ENCODE measurements at places on chromosomes 4 and X. TPM values are rescaled to one million over a fixed set of nuclear protein-coding genes. Genes with fewer than 3 reads are reported as not detected.

DNA sequence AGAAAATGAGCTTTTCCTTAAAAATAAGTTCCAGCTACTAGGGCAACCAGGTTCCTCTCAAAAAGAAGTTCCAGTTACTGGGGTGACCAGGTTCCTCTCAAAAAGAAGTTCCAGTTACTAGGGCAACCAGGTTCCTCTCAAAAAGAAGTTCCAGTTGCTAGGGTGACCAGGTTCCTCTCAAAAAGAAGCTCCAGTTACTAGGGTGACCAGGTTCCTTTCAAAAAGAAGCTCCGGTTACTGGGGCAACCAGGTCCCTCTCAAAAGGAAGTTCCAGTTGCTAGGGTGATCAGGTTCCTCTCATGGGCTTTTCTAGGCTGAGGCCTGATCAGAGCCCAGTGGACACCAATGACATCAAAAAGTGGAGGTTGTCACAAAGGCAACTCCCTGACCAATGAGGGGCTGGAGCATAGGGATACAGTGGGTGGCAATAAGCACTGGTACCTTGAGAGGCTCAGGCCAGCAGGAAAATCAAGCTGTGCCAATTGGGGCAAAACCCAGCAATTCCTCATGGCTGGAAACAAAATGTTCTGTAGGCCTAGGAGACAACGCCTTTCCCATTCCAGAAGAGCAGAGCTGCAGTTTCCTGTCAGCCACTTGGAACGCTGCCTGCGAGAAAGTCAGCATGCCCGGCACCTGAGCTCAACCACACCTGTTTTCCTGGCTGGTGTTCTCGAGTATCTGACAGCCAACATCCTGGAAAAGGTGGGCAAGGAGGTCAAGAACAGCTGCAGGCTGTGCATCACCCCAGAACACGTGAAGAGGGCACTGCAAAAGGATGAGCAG, 12.3 kb upstream of the SYTL5 start:
- peak; percentile 59 for ATAC-seq

GRCh38 chr4:165621983-165622382, 243.2 kb downstream of the CPE start:
- ATAC-seq, result no peak

The CT45A2 gene
- not detected for total RNA-seq

- no peak for ATAC-seq
Measured at GRCh38 chrX:125193921-125194320, 125.8 kb upstream of the TEX13C start.

The MAGEA11 gene
- not detected for total RNA-seq

DNA sequence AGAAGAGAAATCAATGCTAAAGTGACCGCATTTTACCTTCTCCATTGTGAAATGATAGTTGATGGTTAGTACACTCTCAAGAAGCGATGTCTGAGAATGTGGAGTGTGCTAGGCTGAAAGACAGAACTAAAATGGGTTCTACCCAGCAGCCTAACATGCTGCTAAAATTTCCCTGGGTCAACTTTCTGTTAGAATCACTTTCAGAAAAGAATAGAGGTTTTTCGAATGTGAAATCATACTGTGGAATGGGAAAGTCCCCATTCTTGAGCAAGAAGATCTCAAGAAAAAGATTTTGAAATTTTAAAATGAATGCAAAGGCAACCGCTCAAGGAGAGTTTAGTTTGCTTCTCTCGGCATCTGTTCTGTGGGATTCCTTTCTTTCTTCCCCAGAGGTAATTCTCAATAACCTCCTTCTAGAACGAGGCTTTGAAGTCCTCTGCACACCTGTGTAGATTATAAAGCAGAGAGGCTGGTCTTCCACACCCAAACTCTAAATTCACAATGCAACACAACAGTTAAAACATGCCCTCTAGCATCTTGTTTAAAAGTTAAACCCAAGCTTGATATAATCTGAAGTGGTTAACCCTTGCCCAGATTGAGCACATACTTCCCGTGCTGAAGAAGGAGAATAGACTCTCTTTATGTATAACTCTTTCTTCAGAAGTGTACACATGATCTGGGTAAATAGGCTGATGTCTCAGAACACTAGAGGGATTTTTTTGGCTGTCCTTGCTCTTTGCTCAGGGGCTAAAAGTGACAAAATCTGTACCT, 208.7 kb upstream of the KLF3 start:
- ATAC-seq, result peak; percentile 81

The IL9R gene
- total RNA-seq, result 4.3 TPM

The PLRG1 gene
- total RNA-seq, result 125 TPM

- ATAC-seq, result no peak
Measured at GRCh38 chrX:39900777-39901170, 197.0 kb downstream of the BCOR start.

The GPC3 gene
- 0.15 TPM for total RNA-seq

DNA sequence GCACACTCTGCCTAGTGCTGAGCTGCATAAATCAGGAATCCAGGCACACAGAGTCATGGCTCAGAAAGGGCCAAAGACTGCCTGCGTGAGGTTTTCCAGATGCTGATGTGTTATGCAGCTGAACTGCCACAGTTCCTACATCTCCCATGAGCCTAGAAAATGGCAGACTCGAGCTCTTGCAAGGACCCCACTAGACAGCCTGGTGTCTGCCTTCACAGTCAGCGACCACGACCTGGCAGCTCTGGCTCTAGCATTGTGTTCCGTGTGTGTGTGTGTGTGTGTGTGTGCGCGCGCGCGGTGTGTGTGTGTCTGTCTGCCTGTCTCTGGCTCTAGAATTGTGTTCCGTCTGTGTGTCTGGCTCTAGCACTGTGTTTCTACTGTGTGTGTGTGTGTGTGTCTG, 203.6 kb upstream of the AGTR2 start:
- ATAC-seq, result no peak

DNA sequence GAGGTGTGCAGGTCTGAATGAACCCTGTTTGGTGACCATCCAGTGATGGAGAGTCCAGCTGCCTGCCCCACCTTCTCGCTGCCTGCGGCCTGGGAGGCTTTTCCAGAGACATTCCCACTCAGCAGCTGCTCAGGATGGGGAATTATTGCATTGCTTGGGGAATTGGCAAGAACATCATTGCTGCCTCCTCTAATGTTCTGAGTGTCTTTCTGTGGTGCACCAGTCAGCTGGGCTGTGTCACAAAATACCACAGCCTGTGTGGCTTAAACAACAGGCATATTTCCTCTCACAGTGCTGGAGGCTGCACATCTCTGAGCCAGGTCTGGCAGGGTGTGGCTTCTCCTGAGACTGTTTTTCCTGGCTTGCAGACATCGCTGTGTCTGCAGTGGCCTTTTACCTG, 86.8 kb upstream of the AFAP1 start:
- ATAC-seq, result peak; percentile 38

DNA sequence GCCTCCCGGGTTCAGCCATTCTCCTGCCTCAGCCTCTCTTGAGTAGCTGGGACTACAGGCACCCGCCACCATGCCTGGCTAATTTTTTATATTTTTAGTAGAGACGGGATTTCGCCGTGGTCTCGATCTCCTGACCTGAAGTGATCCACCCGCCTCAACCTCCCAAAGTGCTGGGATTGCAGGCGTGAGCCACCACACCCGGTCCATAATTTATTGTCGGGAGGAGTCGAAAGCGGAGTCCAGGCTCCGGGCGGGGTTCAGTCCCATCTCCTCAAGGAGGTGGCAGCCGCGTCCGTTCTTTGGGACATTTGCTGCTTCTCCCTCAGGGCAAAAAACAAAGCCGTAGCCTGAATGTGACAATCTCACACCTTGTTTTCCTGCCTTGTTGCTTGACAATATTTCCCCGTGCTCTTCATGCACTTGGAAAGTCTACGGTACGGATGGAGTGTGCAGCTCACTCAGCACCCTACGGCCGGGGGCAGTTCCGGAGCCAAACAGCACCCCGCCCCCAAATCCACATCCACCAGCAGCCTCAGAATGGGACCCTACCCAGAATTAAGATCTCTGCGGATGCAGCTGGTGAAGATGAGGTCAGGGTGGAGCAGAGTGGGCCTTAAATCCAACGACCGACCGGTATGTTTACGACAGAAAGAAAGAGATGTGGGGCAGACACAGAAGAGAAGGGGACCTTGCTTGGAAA, 9.6 kb downstream of the GTPBP6 start:
- no peak for ATAC-seq

DNA sequence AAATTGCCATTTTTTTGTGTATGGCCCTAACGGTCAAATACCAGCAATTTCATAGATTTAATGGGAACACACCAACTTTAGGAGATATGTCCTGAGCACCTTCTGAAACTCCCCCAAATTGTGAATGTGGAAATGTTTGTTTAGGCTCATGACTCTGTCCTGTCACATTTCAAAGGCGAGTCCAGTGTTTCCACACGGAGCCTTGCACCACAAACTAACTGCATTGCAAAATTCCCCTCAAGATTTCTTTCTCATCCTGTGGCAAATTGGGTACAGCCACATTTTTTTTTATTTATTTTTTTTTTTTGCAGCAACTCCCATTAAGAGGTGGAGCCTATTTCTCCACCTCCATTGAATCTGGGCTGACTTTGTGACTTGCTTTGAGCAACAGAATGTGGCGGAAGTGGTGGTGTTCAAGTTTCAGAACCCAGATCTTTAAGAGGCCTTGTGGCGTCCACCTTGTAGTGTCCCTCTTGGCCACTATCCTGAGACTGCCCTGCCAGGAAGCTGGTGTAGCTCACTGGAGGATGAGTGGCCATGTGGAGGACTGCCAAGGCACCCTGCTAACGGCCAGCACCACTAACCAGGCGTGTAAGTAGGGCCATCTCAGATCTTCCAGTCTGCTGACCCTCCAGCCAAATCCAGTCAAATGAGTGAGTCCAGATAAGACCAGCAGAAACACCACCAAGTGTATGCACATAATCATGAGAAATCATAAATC, 172.4 kb upstream of the SCML1 start:
- ATAC-seq, result no peak

The TBC1D9 gene
- 0.05 TPM for total RNA-seq

The CLDN34 gene
- not detected for total RNA-seq

The HMX1 gene
- not detected for total RNA-seq

GRCh38 chr4:22460266-22460665, 55.6 kb downstream of the ADGRA3 start:
- no peak for ATAC-seq

DNA sequence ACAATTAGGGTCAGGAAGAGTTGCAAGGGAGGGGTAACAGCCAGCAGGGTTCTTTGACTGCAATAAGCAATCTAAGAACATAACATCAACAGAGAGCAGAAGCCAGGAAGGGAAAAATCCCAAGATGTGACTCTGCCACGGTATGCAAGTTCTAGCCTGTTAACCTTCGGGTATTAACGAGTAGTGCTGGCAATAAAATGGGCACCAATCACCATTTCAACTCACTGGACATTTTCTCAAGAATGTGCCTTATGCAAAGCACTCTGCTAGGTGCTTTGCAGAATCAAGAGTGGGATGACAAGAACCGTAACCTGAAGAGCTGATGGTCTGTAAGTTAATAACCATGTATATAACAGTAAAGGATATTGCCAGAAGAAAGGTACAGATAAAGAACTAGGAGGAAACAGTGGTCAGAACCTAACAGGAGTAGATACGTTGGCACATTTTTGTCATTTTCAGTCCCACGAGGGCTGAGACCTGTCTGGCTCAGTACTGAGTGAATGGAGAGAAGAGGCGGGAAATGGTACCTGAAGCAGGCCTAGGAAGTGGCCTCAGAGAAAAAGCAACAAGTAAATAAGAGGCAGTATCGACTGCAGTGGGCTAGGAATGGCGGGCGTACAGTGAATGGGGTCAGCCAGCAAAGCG, 2.7 kb downstream of the ELOVL6 start:
- peak; percentile 3 for ATAC-seq

GRCh38 chrX:24081661-24082154, 27.0 kb downstream of the EIF2S3 start:
- peak; percentile 36 for ATAC-seq

DNA sequence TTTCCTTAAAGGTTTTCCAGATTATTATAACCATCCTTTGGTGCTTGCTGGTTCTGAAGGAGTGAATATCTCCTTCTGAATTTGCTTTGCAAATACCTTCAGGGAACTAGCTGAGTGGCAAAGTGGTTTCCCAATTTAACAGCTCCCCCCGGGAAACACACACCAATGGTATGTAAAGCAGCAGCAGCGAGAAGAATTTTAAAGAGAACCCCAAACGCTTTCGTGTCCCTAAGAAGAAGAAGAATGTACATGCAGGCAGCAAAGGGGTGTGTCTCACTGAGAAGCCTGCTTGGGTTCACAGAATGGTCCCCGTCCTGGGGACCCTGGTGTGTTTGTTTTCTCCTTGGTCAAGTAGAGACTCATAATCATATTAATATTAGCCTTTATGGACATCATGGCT, 4.2 kb upstream of the AKAP17A start:
- ATAC-seq, result no peak

The AVPR2 gene
- total RNA-seq, result not detected

DNA sequence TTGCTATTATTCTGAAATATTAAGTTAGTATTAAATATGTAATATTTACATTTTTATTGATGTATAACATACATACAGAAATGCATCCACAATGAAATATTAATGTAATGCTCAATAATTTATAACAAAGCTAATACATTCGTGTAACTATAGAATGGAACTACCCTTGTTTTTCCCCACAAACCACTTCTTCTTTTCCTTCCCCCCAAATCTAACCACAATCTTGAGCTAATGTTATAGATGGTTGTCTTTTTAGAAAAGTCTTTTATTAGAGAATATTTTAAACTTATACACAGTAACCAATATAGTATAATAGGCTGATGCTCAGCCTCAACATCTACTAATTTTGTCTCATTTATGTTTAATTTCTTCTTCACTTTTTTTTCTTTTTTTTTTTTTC, 4.5 kb upstream of the ZNF732 start:
- no peak for ATAC-seq

DNA sequence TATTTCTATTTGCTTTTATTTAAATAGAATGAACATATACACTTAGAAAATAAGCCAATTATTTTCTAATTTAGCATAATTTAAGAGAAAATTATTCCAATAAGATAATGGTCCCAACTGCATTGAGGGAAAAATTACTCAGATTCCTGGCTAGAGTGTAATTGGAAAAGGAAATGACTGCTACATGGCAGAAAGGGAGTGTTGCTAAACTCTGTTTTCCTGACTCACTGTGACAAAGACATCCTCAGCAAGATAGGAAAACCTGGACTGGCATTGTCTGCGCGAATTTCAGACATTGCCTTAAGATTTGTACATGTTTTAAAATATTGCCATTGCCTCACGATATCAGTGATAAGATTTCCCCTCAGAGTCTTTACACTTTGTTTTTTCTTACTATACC, 8.2 kb downstream of the TNIP3 start:
- ATAC-seq, result no peak

The CYBB gene
- 0.24 TPM for total RNA-seq

- ATAC-seq, result no peak
Measured at GRCh38 chrX:32153585-32153984, 1057.8 kb downstream of the DMD start.

The C4orf50 gene
- 0.34 TPM for total RNA-seq

DNA sequence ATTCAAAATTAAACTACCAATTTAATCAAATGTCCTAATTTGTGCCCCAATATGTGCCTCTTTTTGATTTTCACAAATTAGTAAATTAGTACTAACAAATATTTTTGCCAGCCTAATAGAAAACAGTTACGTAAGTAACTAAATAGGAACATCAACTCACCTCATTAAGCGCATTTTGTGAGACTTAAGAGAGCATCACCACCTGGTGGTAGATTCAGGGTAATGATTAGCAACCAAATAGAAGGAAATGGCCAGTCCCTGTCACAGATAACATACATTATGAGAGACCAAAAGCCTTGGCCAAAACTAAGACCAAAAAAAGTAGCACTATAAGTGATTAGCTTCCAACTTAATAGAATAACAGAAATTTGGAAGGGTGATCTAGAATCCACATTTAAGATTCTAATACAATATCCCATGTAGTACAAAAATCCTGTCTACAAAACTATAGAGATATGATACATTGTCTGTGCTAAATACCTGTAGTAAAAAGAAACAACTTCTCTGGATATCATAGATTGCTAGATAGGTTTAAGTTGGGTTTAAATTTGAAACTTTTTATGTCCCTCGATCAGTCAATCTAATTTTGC, 46.7 kb downstream of the C4orf46 start:
- no peak for ATAC-seq

The PWWP3B gene
- total RNA-seq, result not detected

All from activated T-helper 17 cell treated with anti-CD3 and anti-CD28 coated beads, Interleukin-2, amount 50 U/mL, for 72 hours (primary cell).